ENCODE measurements at places on chromosomes 4 and X.

GRCh38 chr4:114279711-114280110 is 300.3 kb upstream of the ARSJ start:
- DNase-seq: no peak

DNA sequence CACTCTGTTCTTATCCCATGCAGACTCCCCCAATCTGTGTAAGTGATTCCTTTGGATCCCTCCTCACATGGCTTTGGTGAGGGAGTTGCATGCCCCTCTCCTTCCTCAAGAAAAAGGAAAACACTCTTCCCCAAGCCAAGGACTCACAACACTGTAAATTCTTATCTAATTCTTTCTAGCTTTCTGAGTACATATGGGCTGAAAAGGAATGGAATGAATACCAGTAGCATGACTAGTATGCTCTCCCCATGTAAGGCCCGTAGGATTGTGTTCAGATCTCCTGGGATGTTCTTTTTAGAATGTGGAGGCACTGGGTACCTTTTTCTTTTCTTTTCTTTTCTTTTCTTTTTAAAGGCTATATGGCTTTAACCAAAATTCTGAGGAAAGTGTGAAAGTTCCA is 17.0 kb upstream of the MAGED1 start:
- no peak for DNase-seq

DNA sequence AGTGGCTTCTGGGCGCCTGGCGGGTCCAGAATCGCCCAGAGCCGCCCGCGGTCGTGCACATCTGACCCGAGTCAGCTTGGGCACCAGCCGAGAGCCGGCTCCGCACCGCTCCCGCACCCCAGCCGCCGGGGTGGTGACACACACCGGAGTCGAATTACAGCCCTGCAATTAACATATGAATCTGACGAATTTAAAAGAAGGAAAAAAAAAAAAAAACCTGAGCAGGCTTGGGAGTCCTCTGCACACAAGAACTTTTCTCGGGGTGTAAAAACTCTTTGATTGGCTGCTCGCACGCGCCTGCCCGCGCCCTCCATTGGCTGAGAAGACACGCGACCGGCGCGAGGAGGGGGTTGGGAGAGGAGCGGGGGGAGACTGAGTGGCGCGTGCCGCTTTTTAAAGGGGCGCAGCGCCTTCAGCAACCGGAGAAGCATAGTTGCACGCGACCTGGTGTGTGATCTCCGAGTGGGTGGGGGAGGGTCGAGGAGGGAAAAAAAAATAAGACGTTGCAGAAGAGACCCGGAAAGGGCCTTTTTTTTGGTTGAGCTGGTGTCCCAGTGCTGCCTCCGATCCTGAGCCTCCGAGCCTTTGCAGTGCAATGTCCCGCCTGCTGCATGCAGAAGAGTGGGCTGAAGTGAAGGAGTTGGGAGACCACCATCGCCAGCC is at the start of gene ATOH1:
Gene ATOH1, plus strand, starts transcription at position 422 of the 663 bp plus-strand sequence. Its CDS starts 174 bp downstream, at position 596.
- no peak for DNase-seq

GRCh38 chrX:113929004-113929403 is 654.9 kb upstream of the HTR2C start:
- no peak for DNase-seq

- DNase-seq: no peak
These were observed 15.5 kb downstream of the PAGE4 start for GRCh38 chrX:49844611-49845010.

- no peak for DNase-seq
These were observed at the start of gene MGAT4D for GRCh38 chr4:140497747-140498636. TSS of gene MGAT4D (minus strand) at chr4:140498293. CDS start at chr4:140498222, 71 bp downstream.

DNA sequence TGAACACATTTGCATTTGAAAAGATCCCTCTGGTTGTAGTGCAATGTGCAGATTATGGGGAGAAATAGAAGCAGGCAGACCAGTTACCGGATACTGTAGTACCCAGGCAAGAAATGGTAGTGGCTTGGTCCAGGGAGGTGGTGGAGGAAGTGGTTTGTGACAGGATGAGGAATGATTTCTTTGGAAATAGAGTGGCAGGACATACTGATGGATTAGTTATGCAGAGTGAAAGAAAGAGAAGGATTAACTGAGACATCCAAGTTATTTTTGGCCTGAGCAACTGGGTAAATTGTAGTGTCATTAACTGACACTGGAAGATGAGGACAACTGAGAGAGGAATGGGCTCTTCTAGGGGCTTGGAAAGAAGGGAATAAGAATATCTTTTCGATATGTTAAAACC is 139.7 kb downstream of the CFAP299 start:
- no peak for DNase-seq

DNA sequence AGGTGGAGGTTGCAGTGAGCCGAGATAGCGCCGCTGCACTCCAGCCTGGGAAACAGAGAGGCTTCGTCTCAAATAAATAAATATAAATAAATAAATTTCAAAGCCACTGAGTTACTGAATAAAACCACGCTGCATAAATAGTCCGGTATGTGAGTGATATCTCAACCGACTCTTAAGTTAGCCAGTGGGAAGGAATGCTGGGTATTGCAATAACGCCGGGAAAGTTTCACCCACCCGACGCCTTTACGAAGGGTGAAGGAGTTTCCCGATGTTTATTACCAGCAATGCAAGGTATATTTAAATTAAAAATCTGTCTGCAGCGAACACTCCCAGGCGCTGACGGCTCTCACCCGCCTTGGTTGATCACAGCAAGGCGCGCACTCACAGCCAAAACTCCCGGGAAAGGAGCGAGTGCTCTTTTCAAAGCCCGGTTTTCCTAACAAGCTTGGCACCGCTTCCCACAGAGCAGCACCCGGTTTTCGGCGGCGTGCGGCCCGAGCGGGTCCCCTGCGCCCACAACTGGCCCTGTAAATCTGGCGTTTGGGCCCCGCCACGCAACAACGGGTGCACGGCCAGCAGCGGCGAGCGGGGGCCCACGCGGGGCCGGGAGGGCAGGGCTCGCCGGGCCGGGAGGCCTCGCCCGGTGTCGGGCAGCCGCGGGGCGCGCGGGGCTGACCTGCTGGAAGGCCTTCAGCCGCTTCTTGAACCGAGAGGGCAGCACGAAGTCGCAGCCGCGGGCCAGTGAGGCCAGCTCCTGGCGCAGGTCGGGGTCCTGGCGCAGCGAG is 13.7 kb downstream of the PPP2R3B start:
- DNase-seq: no peak

GRCh38 chrX:13533726-13534125 is 35.7 kb upstream of the EGFL6 start:
- no peak for DNase-seq

- no peak for DNase-seq
These were observed 136.4 kb downstream of the ADGRL3 start for GRCh38 chr4:61336488-61336887.

- DNase-seq: no peak
These were observed 92.7 kb upstream of the RPL34 start for GRCh38 chr4:108527723-108528122.

DNA sequence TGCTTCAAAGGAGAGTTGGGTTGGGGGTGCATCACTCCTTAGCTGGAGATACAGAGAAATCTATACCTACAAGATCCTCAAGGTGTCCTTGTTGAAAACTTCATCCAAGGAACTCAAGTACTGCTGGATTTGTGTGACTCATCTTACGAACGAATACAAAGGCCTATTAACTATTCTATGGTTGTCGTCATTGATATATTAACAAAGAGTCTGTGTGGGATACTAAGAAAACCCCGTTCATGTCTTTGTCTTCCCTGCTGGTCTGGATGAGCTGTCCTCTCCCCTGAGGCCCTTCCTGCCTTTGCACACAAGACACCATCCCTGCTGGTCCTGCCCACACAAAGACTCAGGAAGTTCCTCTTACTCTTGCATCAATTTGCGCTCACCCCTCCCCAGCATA is 54.9 kb upstream of the IRF2 start:
- DNase-seq: no peak

GRCh38 chr4:186570193-186570996 is 15.0 kb upstream of the MTNR1A start:
- DNase-seq: no peak

- DNase-seq: no peak
These were observed 61.3 kb downstream of the ENPP6 start for GRCh38 chr4:184156163-184156920.

DNA sequence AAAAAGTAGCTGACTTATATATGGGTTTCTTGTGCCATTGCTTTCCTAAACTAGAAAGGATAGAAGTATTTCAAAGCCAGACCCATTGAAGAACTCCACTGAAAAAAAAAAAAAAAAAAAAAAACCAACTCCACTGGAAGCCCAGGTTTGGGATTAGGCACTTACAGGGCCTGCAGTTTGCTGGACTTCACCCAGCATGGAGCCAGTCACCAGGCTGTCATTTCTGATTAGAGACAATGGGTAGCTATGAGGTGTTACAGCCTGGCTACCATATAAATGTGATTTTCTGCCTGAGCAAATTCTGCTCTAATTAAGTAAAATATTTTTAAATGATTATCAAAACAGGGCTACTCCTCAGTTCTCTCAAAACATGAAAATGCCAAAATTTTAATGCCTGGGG is 49.5 kb downstream of the HS6ST2 start:
- DNase-seq: no peak

GRCh38 chrX:20217271-20217670 is 49.4 kb downstream of the RPS6KA3 start:
- no peak for DNase-seq

- DNase-seq: no peak
These were observed 5.4 kb upstream of the HAUS7 start for GRCh38 chrX:153475751-153476281.

DNA sequence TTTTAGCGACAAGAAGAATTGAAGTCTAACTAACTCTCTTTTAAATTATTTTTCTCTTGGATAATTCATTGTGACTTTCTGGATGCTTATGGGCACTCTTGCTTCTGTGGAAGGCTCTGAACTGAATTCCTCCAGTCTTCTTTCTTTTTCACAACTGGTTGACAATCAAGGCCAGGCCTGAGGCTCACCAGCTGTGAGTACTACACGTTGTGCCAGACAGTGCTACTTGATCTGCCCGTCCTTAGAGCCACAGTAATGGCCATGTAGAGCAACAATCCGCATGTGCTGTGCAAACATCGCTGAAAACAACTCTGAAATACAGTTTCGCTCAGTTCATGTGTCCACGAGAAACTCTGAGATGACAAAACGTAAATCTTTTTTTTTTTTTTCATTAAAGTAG is 1336.3 kb upstream of the AGA start:
- no peak for DNase-seq

- DNase-seq: no peak
These were observed 50.8 kb downstream of the TMEM165 start for GRCh38 chr4:55446578-55446922.

DNA sequence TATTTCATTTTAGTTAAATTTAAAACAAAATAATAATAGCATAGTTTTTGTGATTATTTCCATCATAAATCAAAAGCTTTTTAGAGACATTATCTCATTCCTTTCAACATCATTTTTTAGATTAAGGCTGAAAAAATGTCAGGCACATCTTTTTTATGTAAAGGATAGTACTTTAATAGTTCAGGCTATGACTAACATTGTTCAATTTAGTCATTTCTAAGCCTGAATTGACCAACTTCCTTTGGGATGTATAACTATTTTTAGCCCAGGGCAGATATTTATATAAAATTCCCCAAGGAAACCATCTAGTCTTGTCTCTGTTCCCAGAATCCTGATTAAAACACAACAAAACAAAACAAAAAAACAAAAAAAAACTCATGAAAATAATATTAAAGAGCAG is 145.6 kb upstream of the PCDH18 start:
- DNase-seq: no peak

DNA sequence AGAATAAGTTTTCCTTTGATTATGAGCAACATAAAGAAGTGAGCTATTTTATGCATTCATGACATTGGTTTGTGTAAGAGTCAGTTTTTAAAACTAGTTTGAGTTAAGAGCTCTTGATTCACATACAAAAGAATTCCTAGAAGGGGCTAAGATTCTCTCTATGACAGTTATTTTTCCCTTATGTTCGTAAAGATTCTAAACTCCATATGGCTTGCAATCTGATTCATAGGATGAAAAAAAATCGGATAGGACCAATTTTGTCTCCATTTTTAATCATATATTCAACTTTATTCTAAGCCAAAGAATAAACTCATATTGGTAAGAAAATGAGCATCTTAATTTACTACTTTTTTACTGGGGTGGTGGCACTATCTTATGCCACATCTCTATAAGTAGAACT is 79.4 kb downstream of the NAP1L3 start:
- no peak for DNase-seq

DNA sequence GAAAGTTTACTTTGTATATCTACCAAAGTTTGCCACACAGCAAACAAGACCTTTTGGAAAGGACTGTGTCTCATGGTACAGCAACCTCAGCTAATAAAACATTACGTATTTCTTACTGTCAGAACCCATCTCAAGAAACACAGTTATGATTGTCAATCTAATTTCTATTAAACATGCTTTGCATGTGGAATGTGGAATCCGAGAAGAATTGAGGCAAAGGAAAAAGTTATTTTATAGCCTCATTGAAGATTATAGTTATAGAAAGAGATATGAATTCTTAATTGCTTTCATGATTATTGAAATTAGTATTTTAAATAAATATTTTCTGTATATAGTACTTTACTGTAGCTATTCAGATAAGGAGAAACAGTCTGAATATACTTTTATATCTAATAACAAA is 5.4 kb downstream of the PCDH7 start:
- DNase-seq: no peak

DNA sequence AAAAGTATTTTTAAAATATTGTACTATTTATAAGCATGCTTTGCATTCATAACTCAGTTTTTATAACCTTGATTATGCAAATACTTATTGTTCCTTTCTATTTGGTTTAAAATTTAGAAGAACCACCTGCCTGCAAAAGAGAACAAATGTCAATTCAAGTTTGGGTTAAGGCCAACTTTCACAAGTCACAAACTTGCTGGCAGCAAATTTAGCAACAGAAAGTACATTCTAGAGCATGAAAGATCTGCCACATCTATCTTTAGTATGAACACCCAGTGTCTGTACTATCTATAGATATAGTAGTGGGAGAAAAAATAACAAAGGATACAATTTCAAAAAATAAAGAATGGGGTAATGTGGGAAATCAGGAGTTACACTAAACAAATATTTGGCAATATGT is 1014.2 kb downstream of the C4orf33 start:
- no peak for DNase-seq

DNA sequence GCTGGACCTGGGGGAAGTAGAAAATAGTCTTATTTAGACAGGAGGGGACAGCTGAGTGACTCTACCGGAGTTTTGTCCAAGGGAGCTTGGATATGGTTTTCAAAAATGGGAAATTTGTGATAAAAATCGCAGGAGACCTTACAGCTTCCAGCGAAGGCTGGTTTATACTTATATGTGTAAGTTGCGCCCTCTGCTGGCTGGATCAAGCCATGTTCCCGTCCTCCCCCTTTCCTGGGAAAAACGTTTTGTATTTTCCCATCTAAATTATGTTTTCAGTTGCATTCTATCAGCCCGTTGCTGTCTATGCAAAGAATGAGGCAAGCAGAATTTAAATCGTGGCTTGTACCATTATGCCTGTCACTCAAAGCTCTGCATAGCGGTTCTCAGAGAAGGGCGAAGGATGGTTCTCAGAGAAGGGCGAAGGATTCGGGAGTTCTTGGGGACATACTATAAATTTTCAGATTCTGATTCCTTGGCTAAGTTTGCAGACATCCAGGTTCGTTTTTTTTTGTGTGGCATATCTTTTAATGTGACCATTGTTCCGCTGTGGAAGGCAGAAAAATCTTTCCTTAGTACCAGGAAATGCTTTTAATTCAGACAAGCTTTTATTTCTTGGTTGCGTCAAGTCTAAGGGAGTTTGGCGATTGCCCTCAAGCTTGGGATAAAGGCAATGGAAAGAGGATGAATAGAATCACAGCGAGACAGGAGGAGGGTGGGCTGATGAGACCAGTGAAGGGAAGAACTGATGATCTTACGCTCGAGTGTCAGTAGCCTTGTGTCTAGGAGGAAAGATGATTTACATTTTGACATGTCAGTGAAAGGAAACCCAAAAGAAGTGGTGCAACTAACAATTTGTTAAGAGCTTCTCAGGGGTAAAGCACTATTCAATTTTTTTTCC is 128.5 kb upstream of the ARX start:
- DNase-seq: no peak
